ENCODE measurements at places on chromosomes 2 and 18.

GRCh38 chr2:82317012-82317411 is 2012.5 kb upstream of the LRRTM1 start:
- DNase-seq, result no peak
- no peak overlapping the region for H3K27ac ChIP-seq
- H3K4me3 ChIP-seq, result no peak overlapping the region

DNA sequence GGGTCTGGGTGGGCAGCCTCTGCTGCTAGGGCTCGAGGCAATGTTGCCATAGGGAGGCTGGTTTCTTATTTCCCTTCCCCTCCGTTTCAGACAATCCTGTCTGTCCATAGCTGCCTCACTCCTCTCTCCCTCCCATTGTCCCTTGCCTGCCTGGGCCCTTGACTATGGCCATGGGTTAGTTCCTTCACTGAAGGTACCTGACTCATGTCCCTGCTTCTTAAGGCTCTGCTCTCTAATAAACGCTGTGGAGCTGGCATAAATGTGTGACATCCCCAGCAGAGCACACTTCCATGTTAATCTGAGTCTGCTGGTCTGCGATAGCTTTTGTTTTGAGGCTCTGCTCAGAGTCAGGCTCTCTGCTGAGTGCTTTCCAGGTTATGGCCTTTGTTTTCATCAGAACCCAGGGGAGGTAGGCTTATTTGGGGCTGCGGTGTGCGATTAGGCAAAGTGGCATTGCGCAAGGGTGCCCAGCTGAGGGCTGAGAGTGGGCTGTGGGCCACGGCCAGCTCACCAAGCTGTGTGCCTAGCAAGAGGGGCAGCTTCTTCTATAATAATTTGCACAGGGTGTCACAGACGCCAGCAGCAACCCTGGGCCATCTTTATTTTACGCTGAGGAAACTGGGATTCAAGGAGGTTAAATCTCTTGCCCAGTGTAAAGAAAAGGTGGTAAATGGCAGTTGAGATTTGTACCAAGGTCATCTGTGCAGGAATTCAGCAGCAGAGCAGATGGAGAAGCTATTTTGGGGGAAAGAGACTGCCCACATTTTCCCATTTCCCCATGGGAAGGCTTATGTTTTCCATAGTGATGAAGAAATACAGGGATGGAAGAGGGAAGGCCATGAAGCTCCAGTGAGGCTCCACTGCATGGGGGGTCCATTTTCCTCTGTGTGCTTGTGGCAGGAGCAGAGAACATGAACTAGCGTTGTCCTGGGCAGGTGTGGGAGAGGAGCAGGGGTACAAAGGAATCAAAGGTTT is 25.6 kb downstream of the MRPL33 start:
- no peak for DNase-seq
- no peak overlapping the region for H3K27ac ChIP-seq
- no peaks in the 10 kb centered on the region for H3K36me3 ChIP-seq
- no peaks in the 10 kb centered on the region for H3K4me1 ChIP-seq
- H3K4me3 ChIP-seq, result no peak overlapping the region

GRCh38 chr2:96952016-96952750 is 34.2 kb downstream of the FAM178B start:
- H3K4me3 ChIP-seq, result no peak overlapping the region
- no peak for DNase-seq
- H3K4me1 ChIP-seq, result peaks cover 3% of the 10 kb centered on the region
- H3K36me3 ChIP-seq, result no peaks in the 10 kb centered on the region
- H3K27me3 ChIP-seq, result no peaks in the 10 kb centered on the region

- H3K27ac ChIP-seq, result no peak overlapping the region
- no peaks in the 10 kb centered on the region for H3K36me3 ChIP-seq
- no peaks in the 10 kb centered on the region for H3K4me1 ChIP-seq
- H3K4me3 ChIP-seq, result no peak overlapping the region
- no peak for DNase-seq
Measured at GRCh38 chr18:75216212-75216910, 5.8 kb downstream of the TSHZ1 start.

GRCh38 chr2:156327835-156328695 is 4.5 kb downstream of the NR4A2 start:
- H3K27ac ChIP-seq, result no peak overlapping the region
- no peaks in the 10 kb centered on the region for H3K4me1 ChIP-seq
- no peak overlapping the region for H3K4me3 ChIP-seq
- peaks cover 77% of the 10 kb centered on the region for H3K27me3 ChIP-seq
- H3K36me3 ChIP-seq, result no peaks in the 10 kb centered on the region

GRCh38 chr2:118089139-118089800 is 999 bp downstream of the INSIG2 start:
- peak; percentile 54 for DNase-seq
- H3K27ac ChIP-seq, result peak overlapping the region; percentile 19
- no peaks in the 10 kb centered on the region for H3K27me3 ChIP-seq
- H3K4me1 ChIP-seq, result no peaks in the 10 kb centered on the region

DNA sequence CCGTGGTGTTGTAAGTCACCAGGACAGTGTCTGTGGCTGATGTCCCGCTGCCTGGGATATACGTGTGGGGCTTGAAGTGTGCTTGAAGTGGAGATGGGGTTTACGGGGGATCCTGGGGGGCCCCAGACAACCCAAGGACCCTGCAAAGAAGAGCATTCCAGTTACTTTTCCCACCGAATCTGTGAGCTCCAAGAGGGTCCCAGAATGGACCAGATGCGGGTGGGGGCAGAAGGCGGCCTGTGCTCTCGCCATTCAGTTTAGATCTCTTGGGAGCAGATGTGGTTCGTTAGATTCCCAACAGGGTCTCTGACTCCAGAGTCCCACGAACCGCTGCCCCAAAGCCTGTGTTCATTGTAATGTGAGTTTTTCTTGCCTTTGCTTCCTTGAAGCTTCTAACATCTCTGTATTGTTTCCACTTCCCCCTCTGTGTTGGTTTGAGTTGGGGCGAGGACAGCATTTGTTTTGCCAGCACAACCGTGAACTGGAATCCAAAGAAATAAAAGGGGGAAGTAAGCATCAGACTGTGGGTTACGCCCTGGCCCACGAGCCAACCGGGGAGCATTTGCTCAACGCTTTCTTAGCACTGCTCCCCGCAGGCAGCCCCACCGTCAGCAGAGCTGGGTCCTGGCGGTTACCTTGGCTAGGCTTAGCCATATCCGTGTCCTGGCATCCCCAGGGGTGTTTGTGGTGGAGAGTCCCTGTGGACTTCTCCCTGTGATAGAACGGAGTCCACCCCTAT is 92.1 kb downstream of the SH3BP4 start:
- H3K4me3 ChIP-seq, result no peak overlapping the region
- H3K27ac ChIP-seq, result no peak overlapping the region
- peaks cover 76% of the 10 kb centered on the region for H3K36me3 ChIP-seq
- no peak for DNase-seq
- H3K4me1 ChIP-seq, result no peaks in the 10 kb centered on the region

DNA sequence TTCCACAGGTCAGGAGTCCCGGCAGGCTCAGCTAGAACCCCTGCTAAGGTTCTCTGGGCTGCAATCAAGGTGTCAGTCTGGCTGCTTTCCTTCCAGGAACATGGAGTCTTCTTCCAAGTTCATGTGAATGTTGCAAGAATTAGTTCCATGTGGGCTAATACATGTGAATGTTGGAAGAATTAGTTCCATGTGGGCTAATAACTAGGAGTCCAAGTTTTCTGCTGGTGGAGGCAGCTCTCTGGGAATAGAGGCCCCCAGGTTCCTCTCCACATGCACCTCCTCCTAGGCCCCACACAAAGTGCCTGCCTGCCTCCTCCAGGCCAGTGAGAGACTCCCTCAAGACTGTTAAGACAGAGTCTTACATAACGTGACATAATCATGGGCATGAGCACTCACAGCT is 140.8 kb upstream of the SLC35G4 start:
- no peaks in the 10 kb centered on the region for H3K27me3 ChIP-seq
- no peak overlapping the region for H3K4me3 ChIP-seq
- DNase-seq, result no peak
- no peak overlapping the region for H3K27ac ChIP-seq
- H3K36me3 ChIP-seq, result no peaks in the 10 kb centered on the region

GRCh38 chr18:35376393-35376741 is 770 bp downstream of the ZNF396 start:
- DNase-seq, result peak; percentile 81
- no peaks in the 10 kb centered on the region for H3K27me3 ChIP-seq
- no peak overlapping the region for H3K27ac ChIP-seq
- no peaks in the 10 kb centered on the region for H3K36me3 ChIP-seq
- peak overlapping the region; percentile 87 for H3K4me3 ChIP-seq

- H3K4me1 ChIP-seq, result peaks cover 25% of the 10 kb centered on the region
- DNase-seq, result peak; percentile 47
- no peaks in the 10 kb centered on the region for H3K36me3 ChIP-seq
- H3K27ac ChIP-seq, result no peak overlapping the region
- no peak overlapping the region for H3K4me3 ChIP-seq
Measured at GRCh38 chr2:20188201-20188600, 36.7 kb downstream of the SDC1 start.

DNA sequence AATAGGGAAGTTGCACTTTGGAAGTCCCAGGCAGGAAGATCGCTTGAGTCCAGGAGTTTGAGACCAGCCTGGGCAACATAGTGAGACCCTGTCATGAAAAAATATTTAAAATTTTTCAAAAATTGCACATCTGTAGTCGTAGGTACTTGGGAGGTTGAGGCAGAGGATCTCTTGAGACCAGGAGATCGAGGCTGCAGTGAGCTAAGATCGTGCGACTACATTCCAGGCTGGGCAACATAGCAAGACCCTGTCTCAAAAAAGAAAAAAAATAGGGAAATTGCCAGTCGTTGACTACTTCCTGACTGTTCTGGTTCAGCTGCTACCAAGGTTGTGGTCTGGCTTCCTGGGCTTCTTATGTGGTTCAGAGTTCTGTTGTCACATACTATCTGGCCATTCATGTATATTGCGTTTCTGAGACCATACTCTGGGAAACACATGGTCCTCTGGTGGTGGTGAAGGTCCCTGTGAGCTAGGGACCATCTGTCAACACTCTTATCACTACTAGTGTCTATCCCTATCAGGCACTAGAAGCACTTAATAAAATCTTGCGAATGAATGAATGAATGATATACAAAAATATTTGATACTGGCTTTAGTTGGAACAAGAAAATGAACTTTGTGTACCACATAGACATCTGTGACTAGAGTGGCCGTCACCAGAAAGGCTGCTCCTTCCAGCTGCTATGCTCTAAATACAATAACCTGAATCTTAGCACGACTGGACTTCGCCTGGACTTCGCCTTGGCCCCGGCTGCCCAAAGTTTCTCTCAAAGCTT is 861 bp upstream of the KLHL23 start:
- H3K27ac ChIP-seq, result no peak overlapping the region
- H3K27me3 ChIP-seq, result peaks cover 8% of the 10 kb centered on the region
- DNase-seq, result no peak
- peak overlapping the region; percentile 82 for H3K4me3 ChIP-seq
- H3K4me1 ChIP-seq, result peaks cover 5% of the 10 kb centered on the region

GRCh38 chr2:43329637-43330036 is 103.2 kb upstream of the ZFP36L2 start:
- no peak overlapping the region for H3K27ac ChIP-seq
- DNase-seq, result no peak
- H3K4me1 ChIP-seq, result peaks cover 3% of the 10 kb centered on the region
- no peaks in the 10 kb centered on the region for H3K36me3 ChIP-seq

DNA sequence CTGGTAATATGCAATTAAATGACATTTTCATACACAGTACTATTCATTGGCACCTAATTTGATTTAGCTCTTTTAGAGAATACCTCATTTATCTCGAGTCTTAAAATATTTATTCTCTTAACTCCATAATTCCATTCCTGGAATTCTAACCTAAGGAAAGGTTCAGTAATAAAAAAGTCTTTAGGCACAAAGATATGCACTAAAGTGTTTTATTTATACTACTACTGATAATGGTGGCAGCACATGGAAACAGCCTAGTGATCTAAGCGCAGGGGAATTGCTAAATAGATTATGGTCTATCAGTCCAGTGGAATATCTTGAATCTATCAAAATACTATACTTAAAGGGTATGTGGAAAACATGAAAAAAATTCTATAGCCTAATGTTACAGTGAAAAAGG is 142.5 kb upstream of the LTBP1 start:
- no peak overlapping the region for H3K27ac ChIP-seq
- no peaks in the 10 kb centered on the region for H3K36me3 ChIP-seq
- H3K4me1 ChIP-seq, result no peaks in the 10 kb centered on the region
- no peaks in the 10 kb centered on the region for H3K27me3 ChIP-seq
- DNase-seq, result no peak
- no peak overlapping the region for H3K4me3 ChIP-seq

GRCh38 chr18:58139459-58140386 is 95.7 kb downstream of the NEDD4L start:
- H3K4me3 ChIP-seq, result no peak overlapping the region
- H3K27me3 ChIP-seq, result peaks cover 10% of the 10 kb centered on the region
- H3K4me1 ChIP-seq, result peaks cover 11% of the 10 kb centered on the region
- no peak for DNase-seq
- no peak overlapping the region for H3K27ac ChIP-seq

GRCh38 chr2:287911-288757 is at the start of gene ALKAL2:
Gene ALKAL2, minus strand, starts transcription at chr2:288091. Its CDS starts 256 bp downstream, at chr2:287835.
- peak within 1 kb of the TSS; percentile 55 for H3K4me3 ChIP-seq
- H3K27me3 ChIP-seq, result peaks cover 63% of the 10 kb centered on the region
- H3K36me3 ChIP-seq, result no peaks in the 10 kb centered on the region
- peak; percentile 77 for DNase-seq
- H3K4me1 ChIP-seq, result peaks cover 16% of the 10 kb centered on the region

DNA sequence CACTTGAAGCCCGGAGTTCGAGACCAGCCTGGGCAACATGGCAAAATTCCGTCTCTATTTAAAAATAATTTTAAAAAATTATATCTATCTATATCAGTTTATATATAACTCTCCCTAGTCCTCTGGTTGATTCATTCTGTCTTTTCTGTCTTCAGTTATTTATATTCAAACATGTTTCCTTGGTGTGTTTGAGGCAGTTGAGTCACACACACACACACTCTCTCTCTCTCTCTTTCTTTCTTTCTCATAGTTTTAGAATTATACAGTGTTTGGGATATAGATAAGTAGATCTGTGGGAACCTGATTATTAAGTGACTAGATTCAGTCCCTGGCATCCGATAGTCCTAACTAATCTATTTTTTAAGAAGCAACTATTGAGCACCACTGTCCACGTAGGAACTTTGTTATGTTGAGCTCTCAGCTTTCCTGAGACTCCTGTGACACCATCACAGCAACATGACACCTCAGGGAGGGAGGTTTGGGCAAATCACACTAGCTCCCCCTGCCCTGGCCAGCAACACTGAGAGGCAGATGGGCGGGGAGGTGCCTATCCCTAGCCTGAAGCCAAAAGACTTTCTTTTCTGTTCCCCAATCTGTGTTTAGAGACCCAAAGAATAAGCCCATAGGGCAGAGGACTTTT is 482.7 kb downstream of the DLGAP1 start:
- H3K27me3 ChIP-seq, result no peaks in the 10 kb centered on the region
- H3K27ac ChIP-seq, result no peak overlapping the region
- H3K4me3 ChIP-seq, result no peak overlapping the region
- peaks cover under 1% of the 10 kb centered on the region for H3K36me3 ChIP-seq
- peak; percentile 80 for DNase-seq
- peaks cover 3% of the 10 kb centered on the region for H3K4me1 ChIP-seq

GRCh38 chr18:22499421-22499820 is 81.7 kb upstream of the CTAGE1 start:
- H3K27ac ChIP-seq, result no peak overlapping the region
- no peak for DNase-seq
- no peaks in the 10 kb centered on the region for H3K27me3 ChIP-seq
- H3K4me1 ChIP-seq, result no peaks in the 10 kb centered on the region

GRCh38 chr18:63575681-63576080 is 11.5 kb upstream of the SERPINB13 start:
- H3K36me3 ChIP-seq, result no peaks in the 10 kb centered on the region
- H3K27me3 ChIP-seq, result no peaks in the 10 kb centered on the region
- no peaks in the 10 kb centered on the region for H3K4me1 ChIP-seq
- no peak overlapping the region for H3K27ac ChIP-seq
- H3K4me3 ChIP-seq, result no peak overlapping the region
